Activated CD4-positive, alpha-beta T cell treated with anti-CD3 and anti-CD28 coated beads for 48 hours (primary cell): ENCODE measurements at places on chromosomes 1 and 21.
A peak's percentile ranks its signal among the peaks of the same experiment; 100 is the strongest.

GRCh38 chr1:170200621-170201397, 55.0 kb downstream of the NTMT2 start:
- DNase-seq: no peak

DNA sequence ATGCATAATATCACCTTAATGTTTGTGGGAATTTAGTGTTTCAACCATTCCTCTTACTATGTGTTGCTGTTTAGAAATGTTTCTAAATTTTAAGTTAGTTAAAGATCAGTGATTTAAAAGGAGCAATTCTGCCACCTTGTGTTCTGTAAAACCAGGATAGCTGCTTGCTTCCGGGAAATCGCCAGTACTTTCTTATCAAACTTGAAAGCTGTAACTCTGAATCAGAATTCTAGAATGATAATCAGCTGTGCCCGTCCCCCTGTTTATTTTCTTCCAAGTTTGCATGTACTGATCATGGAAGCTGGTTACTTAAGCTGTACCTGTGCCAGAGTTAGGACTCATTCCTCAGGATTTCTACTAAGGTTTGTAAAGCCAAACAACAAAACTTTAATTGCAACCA, 656.4 kb downstream of the LTN1 start:
- DNase-seq: no peak

DNA sequence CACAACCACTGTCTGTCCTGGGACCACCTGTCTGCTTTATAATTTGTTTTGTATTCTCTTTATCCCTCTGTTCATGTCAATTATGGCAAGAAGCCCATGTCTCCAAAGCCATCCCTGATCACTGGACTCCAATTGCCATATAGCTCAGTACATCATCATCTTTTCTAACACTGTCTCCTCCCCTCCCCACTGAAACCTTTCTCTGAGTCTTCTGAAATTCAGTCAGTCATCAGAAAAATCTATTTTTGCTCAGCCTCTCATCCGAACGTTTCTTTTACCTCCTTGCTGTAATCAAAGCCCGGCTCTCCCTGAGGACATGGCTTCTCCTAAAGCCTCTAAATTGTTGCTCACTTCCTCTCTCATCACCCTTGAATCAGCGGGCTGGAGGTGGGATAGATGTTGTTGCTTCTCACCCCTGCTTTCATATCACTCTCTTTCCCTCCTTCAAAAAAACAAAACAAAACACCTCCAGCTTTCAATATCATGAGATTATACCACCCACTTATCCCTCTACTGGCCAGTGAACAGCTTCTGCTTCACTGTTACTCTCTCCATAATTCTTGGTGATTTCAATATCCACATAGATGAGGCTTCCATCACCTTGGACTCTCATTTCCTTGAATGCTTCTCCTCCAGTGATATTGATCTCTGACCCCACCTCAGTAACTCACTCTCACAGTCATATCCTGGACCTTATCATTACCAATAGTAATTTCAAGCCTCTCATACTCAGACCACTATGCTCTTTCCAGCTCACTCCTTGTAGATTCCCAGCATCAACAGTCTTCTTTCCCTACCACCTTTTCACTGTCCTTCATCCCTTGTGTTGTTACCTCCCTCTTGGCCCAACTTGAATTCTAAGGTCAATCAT, 27.8 kb downstream of the RAB3B start:
- DNase-seq: no peak

GRCh38 chr1:204123376-204123775, 28.5 kb downstream of the ETNK2 start:
- DNase-seq: peak; percentile 34

GRCh38 chr1:173451981-173452380, 25.2 kb upstream of the PRDX6 start:
- no peak for DNase-seq
